PC-9 (cell line): ENCODE measurements at places on chromosomes 7 and 10. TPM values are rescaled to one million over a fixed set of nuclear protein-coding genes. Genes with fewer than 3 reads are reported as not detected.
A peak's percentile ranks its signal among the peaks of the same experiment; 100 is the strongest.

The CCDC172 gene
- not detected in 2 replicates for total RNA-seq

The APBB1IP gene
- total RNA-seq, result not detected in 2 replicates

The MAT1A gene
- not detected in 2 replicates for total RNA-seq

The AS3MT gene
- 0.22 TPM in 1 of 2 replicates, not detected in the other for total RNA-seq

The VSTM2A gene
- not detected in 2 replicates for total RNA-seq

The ZNF92 gene
- total RNA-seq, result 4.1 and 4.4 TPM in 2 replicates

DNA sequence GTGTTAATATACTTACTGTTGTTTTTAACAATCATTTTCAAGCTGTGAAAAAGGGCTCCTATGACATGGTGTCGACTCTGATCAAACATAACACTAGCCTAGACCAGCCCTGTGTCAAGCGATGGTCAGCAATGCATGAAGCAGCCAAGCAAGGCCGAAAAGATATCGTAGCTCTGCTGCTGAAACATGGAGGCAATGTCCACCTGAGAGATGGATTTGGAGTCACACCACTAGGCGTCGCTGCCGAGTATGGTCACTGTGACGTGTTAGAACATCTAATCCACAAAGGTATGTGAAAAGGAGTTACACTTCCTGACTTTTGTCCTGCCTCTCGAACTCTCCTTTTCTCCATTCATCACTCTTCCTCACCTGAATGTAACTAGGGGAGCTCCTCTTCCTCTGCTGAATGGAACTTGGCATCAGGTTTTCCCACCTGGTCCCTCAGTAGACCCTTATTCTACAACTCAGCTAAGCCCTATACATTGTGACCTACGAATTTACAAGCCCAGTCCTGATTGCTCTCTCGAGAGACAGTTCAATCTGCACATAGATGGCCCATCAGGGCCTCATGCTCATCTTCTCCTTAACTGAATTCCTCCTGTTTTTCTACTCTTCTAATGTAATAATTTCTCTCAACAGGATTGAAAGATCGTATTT, 23.0 kb downstream of the ASB15 start:
- DNase-seq, result peak; percentile 58

DNA sequence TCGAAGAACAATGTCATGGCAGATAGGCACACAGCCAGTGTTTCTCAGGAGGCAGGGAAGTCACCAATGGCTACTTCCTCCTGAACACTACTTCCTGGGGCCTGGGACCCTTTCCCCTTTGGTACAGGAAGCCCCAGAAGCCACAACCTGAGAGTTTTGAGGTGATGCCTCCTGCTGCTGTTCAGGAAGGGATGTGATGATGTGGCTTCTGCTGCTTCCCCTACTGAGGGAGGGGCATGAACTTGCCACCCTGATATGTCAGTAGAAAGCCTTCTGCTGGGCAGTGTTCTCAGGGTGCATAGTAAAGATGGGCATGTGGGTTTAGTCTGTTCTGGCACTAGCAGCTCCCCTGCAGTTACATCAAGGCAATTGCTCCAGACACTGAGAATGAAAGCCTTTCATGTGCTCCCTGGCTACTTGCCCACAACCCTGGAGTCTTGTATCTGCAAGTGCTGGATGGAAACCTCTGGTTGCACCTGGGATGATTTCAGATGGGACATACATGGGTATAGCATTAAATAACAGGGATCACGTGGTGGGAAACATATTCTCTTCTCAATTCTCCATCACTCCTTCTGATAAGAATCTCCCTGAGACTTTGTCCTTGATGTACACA, 69.3 kb downstream of the ADRA2A start:
- DNase-seq, result no peak

DNA sequence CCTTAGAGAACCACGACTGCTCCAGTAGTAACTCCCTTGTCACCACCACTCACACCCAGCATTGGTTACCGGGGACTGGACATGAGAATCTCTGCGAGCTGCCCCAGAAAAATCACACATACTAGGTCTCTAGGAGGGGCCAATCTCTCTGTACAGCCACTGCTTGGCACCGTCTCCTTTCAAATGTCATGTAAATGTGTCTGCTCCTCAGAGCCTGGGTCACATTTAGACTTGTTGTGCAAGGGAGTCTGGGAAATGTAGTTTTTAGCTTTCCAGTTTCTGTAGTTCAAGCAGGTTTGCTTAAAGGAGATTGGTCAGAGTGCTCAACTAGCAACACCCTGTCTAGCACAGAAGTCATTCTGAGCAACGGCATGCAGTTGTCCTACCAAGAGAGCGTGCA, 60.0 kb downstream of the CHN2 start:
- DNase-seq, result peak; percentile 30

DNA sequence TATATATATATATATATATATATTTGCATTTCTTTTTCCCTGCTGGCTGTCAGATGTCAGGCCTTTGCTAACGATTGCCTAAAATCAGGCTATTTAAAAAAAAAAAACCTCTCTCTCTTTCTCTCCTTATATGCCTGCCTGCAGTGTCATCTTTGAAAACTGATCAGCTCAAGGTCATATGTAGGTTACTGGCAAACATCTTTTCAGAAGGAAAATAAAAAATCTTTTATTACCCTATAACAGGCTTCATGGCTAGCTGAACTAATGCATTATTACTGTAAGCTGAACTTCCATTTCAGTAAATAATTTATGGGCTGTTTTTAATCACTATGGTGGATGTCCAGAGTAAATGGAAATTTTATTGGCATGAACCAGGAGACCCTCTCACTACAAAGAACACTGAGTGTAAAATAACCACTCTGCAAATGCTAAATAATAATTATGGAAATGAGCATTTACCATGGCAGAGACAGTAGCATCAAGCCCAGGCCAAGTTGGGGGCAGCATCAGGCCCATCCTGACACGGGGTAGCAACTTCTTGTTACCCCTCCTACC, 29.3 kb downstream of the HSPA12A start:
- no peak for DNase-seq

DNA sequence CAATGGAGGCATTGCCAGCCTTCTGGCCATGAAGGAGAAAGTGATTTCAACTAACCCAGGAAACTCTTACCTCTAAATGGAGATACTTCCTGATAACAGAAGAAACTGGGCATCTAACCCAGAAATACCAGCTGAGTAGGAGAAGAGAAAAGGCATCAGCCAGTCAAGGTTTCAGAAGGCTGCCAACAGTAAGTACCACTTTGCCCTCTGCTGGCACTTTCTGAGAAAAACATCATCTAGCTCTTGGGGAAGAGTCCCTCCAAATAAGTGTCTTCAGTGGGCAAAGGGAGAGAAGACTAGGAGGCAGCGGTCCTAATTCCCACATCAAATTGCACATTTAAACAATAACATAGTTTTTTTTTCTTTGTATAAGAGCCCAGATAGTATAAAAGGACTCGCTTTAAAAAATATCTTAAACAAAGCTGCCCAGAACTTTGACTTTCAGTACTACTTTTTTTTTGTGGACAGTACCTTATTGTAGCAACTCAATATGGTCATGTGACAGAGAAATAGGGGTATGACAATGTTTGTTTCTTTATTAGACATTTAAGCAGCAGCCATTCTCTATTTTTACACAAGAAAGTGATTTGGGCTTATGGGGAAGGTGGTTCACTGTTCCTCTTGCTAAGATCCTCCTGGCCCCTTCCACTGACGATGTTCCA, 157.3 kb downstream of the CTTNBP2 start:
- peak; percentile 55 for DNase-seq

GRCh38 chr7:66921918-66922486, 977 bp downstream of the TMEM248 start:
- DNase-seq, result peak; percentile 17

DNA sequence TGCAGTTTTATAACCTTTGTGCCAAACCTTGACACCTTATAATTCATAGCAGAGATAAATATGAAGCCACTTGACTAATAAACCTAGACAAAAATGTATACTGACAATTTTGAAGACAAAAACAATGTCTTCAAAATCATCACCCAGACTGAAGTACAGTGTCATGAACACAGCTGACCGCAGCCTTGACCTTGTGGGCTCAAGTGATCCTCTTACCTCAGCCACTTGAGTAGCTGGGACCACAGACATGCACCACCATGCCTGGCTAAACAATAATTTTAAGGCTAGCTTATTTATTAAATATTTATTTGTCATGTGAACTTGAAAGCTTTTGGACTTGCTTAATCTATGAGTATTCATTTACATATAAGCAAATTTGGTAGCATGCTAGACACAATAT, 24.3 kb downstream of the IL6 start:
- no peak for DNase-seq

- no peak for DNase-seq
Measured at GRCh38 chr10:51907361-51907760, 208.0 kb upstream of the CSTF2T start.

- no peak for DNase-seq
Measured at GRCh38 chr10:129335942-129336341, 131.1 kb upstream of the MGMT start.

DNA sequence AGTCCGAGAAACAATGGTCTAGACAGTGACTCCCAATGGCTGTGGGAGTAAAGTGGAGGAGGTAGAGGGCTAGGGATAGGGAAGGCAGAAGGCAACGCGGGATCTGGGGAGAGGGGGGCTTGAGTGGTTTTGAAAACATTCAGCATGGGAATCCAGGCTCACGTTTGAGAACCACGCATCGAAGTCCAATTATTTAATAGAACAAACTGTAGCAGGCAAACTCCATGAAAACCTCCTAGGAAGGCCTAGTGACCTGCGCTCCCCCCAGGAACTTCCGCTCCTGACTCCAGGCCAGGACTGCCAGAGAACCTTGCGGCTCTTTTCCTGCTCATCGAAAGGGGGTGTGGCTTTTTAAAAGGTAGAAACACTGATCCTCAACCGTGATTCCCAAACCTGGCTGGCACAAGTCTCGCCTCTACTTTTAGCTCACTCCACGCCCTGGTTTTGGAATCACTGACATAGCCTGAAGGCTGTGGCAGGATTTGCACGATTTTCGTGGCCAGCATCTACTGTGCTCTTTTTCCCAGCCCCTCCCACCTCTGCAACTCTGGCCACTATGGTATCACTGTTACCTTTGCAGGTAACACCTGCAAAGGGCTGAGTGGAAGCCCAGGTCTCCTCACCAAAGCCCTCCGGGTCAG, 43.4 kb downstream of the MYOF start:
- DNase-seq, result peak; percentile 65

GRCh38 chr7:6151994-6152735, 120.3 kb downstream of the CYTH3 start:
- no peak for DNase-seq

DNA sequence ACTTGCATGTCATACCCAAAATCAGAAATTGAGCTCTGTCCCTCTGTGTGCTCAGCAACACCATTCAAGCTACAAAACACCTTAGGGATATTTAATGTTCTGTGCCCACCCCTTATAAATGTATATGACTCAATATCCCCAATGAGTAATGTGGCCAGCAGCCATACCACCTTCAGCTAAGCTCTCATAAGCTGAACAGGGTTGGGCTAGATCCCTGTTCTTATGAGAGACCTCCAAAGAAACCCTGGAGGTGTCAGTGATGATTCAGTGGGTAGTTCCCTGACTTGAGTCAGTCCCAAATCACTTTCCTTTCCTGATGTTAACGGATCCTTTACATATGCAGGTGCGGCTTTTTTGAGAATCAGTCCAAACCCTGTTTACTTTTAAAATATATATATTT, 253.8 kb downstream of the CREB5 start:
- peak; percentile 62 for DNase-seq

DNA sequence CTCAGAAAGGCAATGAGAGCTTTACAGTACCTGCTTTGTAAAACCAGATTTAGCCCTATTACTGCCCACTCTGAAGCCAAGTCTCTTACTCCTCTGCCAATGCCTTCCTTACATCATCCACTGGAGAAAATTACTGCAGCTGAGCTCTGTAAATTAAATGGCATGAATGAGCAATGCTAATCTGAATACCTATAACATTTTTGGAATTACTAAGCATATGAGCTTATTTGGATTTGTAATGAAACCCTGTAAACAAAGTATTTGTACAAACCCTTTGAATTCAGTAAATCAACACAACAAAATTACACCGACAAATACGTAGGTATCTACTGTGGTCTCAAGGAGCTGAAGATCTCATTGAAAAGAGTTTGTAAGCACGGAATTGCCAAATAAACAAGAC, 12.1 kb upstream of the CCNY start:
- no peak for DNase-seq

GRCh38 chr10:22391600-22391999, 46.3 kb downstream of the SPAG6 start:
- no peak for DNase-seq

GRCh38 chr7:51121931-51122425, 194.6 kb downstream of the COBL start:
- DNase-seq, result no peak

DNA sequence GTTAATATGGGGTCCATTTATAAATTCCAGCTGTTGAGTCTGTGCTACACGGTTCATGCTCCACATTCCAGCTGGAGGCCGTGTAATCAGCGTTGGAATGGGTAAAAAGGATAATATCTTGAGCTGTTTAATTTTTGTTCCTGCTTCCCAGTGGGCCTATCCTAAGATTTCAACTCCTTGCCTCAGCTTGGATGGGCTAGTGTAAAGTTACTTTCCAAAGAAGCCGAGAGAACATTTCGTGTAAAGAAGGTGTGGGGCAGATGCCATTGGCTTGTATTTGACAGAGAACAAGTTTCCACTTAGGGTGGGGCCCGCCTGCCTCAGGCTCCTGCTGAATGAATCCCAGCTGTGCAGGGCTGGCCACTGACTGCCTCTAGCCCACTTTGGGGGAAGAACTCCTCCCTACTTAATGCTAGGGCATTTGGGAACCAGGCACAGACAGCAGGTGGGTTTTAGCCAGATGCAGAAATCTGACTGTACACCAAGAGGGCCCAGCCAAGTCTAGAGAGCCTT, 125.9 kb upstream of the LYZL2 start:
- DNase-seq, result no peak

- no peak for DNase-seq
Measured at GRCh38 chr10:5575144-5575481, 50.4 kb downstream of the CALML3 start.
